ENCODE measurements at places on chromosomes 11 and 22.

DNA sequence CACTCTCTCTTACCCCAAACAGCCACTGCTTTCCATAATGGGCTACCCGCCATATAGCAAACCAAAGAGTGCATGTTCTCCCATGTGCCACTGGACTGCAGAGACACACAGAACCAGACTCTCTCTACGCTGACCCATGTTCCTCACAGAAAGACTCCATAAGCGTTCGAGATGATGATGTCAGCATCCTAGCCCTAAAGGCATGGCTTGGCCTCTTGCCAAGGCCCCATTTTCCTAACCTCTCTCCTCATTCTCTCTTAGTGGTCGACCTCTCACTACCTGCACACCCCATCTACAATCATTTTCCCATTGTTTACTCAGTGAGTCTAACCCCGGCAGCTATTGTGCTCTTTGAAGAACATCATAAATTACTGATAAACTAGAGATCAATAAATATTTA lies 4.9 kb downstream of the NDUFC2 start:
- no peak for DNase-seq

DNA sequence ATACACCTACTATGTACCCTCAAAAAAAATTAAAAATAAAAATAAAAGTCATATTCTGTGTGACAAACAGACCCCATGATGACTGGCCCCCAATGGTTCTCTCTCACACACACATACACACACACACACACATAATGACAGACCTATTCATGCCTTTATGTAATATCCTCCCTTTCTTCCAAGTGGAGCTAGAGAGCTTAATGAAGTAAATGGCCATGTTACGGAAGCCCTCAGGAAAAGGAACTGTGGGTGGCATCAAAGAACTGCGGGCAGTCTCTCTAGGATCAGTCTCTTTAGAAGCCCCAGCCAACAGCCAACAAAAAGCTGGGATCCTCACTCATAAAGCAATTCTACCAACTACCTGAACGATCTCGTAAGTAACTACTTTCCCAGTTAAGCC lies 125.5 kb downstream of the SIK3 start:
- DNase-seq = no peak

- DNase-seq = no peak
Observed at GRCh38 chr22:27194096-27194748, 536.8 kb downstream of the MIAT start.

- DNase-seq = peak; percentile 10
Observed at GRCh38 chr22:50138041-50138440, 32.5 kb upstream of the PANX2 start.

- DNase-seq = no peak
Observed at GRCh38 chr11:57072640-57073039, 83.9 kb downstream of the OR5AK2 start.

- DNase-seq = no peak
Observed at GRCh38 chr11:61950035-61950547, at the start of gene BEST1. BEST1 (plus strand) TSS chr11:61950351; CDS start chr11:61951807, 1,456 bp downstream.

DNA sequence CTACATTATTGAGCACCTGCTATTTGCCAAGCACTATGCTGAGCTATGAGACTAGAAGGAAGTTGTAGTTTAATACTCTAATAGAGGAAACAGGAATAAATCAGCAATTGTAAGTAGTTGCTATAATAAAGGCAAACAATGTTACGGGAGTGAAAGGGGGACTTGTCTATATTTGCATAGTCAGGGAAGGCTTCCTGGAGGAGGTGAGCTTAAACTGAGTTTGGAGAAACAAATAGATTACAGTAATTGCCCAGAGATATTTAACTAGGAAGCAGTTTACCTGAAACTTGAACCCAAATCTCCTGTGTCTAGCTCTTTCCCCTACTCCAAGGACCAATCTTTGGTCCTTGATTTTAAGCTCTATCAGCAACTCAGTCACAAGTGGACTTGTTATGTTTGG lies 2.1 kb upstream of the ENTHD1 start:
- DNase-seq = no peak

DNA sequence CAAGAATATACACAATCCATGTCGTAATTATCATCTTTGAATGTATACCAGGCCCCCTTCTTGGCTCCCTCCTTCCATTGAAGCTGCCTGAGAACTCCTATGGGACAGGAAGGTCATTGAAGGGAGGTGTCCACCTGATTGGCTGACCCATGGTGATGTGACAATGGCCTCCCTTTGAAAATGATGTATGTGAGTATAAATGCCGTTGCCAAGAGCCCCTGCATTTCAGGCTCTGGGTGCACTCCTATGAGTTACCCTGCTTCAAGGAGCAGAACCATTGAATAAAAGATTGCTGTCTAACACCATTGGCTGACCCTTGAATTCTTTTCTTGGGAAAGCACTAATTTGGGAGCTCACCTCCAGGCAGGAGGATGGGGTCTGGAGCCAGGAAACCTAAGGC lies at the start of gene SPATA19:
Gene SPATA19 (minus strand): TSS at position 101 of the 400 bp plus-strand sequence. CDS start 67 bp downstream, at position 34.
- DNase-seq = no peak

GRCh38 chr11:5232176-5232575 lies 2.1 kb downstream of the HBD start:
- no peak for DNase-seq

- no peak for DNase-seq
Observed at GRCh38 chr11:69284081-69284511, 9.9 kb upstream of the MYEOV start.

DNA sequence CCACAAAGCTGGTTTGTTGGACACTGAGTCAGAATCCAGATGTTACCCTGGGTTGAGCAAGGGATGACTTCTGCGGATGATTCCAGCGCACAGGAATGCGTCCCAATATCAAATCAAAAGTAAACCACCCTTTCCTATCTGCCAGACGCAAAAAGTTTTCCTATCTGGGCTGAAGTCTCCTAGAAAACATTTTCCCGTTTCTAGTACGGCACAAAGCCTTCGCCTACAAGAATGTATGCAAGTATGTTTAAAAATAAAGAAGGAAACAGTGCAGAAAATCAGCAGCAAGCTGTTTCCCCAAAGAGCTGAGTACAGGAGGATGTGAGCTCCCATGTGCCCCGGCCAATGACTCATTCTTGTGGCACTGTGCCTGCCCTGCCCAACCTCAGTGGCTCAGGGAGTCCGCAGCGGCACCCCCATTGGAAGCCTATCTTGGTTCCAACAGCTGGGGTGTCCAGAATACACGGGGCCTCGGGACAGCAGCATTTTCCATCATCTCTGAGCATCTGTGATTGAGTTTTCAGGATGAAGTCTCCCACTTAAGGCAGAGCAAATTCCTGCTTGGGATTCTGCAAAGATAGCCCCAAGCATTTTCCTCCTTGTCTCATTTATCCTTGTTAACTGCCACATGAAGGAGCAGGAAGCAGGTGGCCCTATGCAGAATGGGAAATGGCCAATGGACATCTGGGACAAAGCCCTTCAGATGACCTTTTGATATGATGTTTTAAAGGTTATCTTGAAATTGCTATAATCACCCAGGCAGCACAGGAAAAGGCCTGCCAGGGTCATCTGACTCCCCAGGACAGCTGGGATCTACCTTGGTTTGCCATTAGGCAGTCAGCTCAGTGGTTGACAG lies 17.5 kb downstream of the KCNJ5 start:
- peak; percentile 77 for DNase-seq

- no peak for DNase-seq
Observed at GRCh38 chr11:112961751-112962578, 745 bp downstream of the NCAM1 start.

DNA sequence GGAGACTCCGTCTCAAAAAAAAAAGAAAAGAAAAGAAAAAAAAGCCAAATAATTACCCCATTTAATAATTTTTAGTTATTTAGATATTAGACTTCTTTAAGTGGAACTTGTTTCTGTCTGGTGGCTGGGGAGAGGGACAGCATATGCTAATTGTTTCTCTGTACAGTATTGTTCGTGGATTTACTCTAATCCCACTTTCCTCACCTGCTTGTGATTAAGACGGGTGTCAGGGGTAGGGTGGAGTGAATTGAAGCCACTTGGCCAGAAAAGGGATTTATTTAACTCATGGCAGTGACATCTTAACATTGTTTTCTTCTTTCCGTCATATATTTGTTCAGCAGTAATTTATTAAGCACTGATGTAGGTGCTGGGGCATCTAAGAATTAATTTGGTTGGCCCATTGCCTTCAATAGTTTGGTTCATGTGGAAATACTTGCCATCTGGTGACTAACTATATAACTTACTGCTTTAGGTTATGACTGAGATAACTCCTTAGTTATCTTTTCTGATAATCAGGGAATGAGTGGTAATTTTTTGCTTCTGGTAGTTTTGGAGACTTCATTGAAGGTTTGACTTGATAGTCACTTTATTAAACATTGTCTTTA lies 4.6 kb downstream of the TNRC6B start:
- DNase-seq = no peak

- no peak for DNase-seq
Observed at GRCh38 chr11:60078745-60079144, 9.7 kb upstream of the MS4A2 start.

GRCh38 chr11:34507610-34508009 lies 6.0 kb downstream of the ELF5 start:
- no peak for DNase-seq

GRCh38 chr11:78202733-78203167 lies 14.0 kb downstream of the USP35 start:
- no peak for DNase-seq

Data from tibial artery (tissue), 4 donors.